ENCODE measurements at places on chromosomes 1 and 21.

DNA sequence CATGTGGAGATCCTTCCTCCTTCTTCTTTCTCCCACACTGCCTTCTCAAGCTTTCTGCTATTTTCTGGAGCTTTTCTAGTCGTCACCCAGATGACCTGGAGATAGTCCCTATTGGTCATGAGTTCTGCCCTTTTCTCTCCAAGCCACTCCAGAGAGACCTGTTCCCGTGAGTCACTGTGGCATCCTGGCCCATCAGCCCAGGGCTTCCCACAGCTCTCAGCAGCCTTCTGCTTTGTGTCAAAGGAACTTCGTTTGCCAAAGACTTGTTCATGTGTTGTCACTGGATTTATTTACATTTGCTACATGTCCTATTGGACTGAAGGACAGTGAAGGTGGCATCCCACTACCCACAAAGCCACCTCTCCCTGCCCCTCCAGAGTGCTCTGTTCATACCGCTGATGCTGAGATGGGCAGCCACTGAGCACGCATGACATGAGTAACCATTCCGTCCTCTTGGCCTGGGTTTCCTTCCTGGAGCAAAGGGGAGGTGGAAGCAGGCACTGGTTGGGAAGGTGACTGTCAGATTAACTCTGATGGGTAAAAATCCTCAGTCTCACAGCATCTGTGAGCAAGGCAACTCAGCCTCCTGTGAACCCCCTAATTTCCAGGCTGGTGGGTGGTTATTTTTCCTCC is 119.2 kb downstream of the EDEM3 start:
- no peak for DNase-seq

GRCh38 chr1:165365341-165365740 is 8.8 kb upstream of the LMX1A start:
- no peak for DNase-seq

GRCh38 chr1:100076319-100076718 is 56.4 kb downstream of the SASS6 start:
- no peak for DNase-seq

DNA sequence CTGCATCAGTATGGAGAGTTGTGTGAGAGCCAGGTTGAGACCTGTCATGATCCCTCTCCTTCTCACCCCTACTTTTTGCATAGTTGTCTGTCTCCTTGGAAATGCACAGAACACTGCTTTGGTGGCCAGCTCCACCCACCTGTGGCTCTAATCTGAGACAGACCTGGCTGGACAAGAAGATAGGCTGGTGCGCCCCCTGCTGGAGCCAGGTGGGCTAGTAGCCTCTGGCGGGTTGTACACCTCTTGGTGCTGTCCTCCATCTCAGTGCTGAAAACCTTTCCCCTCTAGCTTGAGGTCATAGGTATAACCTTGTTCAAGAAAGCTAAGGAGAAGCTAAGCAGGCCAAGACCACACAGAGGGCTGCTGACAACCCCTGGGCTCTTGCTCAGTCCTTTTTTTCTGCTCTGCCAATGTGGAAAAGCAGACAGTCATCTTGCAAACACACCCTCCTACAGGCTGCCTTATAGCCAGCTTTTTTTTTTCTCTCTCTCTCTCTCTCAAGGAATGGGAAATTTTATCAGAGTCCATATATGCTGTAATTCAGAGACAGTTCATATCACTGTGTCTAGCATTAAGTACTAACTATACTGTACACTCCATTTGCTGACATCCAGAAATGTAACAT is 58.8 kb upstream of the SPATA6 start:
- DNase-seq: no peak

- DNase-seq: no peak
These were observed 16.5 kb upstream of the PARP1 start for GRCh38 chr1:226424221-226425003.

DNA sequence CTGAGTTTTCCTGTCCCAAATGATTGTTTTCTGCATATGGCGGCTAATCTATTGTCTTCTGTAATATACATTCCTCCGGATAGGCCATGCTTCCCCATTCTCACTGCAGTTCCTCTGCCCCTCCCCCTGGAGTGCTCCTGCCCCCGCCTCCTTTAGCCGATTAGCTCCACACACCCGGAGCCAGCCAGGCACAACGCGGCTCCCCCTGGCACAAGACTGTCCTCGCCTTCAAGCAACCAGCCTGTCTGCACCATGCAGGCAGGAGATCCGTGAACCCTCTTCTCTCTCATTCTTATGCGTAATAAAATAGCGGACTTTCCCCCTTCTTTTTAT is 18.0 kb downstream of the SERTAD4 start:
- no peak for DNase-seq

DNA sequence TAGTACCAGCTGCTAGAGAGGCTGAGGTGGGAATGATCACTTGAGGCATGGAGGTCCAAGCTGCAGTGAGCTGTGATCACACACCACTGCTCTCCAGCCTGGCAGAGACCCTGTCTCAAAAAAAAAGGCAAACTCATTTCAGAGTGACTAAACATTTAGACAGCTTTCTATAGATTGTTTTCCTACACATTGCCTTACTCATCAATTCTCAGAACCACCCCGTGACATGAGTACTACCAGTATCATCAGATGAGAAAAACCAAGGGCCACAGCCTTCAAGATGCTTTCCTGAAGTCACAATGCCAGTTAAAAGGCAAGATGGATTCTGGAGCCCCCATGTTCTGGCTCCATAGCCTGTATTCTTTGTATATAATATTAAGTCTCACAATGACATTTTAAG is 22.4 kb upstream of the SMPDL3B start:
- DNase-seq: no peak

DNA sequence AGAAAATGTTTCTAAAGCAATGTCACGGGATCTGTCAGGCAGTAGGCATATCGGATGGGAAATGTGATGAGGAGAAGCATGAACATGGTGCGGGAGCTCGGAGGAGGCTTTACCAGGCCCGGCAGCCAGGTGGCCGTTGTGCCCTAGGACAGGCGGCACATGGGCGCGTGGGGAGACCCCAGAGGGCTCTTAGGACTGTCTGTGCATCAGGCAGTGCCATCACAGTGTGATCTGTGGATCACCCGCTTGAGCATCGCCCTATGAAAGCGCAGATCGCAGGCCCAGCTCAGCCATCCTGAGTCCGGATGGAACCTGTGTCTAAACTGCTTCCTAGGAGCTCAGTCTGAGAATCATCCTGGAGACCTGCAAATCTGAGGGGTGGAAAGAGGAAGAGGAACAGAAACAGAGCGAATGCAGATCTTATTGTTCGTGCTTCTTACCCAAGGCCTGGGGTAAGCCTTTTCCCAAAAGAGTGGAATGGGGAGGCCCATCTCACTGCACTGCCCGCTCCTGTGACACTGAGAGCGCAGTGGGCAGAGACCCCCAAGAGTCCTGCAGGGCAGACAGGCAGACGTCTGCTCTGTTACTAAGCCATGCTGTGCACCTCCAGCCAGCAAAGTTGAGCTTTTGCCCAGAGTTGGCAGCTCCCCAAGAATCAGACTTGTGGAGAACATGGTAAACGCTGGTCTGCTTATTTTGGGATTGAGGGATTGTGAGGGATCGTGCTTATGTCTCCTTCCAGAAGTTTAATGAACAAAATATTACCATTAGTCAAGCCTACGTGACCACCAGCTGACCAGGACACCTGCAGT is 251.0 kb downstream of the RHOU start:
- DNase-seq: no peak

DNA sequence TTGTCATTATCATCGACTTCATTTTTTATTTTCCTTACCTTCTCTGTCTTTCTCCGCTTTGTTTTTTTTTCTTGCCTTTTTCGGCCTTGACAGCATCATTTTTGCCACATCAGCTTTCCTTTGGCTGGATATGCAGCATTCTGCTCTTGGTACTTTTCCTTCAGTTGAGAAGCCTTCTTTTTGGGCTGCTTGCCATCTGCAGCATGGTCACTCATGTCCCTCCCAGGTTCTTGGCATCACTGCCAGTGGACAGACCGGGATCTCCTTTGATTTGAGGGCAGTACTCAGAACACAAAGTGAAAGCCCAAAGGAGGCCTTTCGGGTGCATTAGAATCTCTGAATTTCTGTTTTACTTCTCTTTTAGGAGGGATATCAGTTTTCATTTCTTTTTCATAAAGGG is 3.7 kb upstream of the PARP1 start:
- DNase-seq: no peak

- DNase-seq: peak; percentile 67
These were observed 25.1 kb upstream of the TMEM61 start for GRCh38 chr1:54955359-54955758.

DNA sequence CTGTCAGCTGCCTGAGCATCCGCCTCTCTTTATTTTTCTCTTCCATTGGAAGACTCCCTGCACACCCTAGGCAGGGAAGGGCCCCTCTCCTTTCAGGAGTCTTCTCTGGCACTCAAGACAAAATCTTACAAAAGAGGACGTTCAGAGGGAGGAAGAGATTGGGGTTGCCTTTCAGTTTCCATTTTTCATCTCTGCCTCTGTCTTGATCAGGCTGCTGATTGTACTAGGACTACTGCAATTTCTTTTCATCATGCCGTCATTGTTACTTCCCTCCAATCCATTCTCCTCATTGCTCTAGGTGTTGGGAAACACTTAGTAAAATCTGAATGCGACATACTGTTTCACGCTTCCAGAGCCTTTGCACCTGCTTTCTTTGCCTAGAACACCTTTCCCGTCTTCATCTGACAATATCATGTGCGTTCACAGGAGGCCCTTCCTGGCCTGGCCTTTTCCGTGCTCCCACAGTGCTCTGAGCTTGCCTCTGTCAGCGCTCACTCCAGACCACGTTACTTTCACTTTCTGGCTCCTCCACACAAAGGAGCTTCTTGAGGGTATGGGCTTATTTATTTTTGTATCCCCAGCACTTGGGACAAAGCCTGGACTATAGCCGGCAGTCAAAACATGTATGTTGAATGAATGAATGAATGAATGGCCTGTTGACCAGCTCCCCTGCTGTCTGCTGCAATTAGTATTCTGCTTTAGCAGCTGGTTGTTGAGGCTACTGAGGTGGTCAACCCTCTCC is 10.9 kb downstream of the LRRC71 start:
- no peak for DNase-seq

DNA sequence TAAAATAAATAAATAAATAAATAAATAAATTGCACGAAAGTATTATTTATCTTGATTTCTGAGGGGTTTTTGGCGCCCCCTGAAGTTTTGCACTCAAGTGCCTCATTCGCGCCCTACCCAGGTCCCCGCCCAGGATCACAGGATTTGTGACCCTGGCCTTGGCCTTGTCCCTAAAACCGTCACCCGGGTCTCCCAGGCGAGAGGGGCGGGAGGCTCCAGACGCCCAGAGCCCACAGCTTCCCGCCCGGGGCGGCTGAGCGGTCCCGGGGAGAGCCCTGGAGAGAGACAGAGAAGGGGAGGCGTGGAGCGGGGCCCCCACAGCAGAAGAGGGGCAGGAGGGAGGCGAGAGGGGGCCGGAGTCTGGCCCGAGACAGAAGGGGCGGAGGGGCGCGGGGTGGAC is 91.8 kb upstream of the CASZ1 start:
- DNase-seq: no peak

- DNase-seq: no peak
These were observed 437.5 kb upstream of the VAMP3 start for GRCh38 chr1:7333620-7334019.

DNA sequence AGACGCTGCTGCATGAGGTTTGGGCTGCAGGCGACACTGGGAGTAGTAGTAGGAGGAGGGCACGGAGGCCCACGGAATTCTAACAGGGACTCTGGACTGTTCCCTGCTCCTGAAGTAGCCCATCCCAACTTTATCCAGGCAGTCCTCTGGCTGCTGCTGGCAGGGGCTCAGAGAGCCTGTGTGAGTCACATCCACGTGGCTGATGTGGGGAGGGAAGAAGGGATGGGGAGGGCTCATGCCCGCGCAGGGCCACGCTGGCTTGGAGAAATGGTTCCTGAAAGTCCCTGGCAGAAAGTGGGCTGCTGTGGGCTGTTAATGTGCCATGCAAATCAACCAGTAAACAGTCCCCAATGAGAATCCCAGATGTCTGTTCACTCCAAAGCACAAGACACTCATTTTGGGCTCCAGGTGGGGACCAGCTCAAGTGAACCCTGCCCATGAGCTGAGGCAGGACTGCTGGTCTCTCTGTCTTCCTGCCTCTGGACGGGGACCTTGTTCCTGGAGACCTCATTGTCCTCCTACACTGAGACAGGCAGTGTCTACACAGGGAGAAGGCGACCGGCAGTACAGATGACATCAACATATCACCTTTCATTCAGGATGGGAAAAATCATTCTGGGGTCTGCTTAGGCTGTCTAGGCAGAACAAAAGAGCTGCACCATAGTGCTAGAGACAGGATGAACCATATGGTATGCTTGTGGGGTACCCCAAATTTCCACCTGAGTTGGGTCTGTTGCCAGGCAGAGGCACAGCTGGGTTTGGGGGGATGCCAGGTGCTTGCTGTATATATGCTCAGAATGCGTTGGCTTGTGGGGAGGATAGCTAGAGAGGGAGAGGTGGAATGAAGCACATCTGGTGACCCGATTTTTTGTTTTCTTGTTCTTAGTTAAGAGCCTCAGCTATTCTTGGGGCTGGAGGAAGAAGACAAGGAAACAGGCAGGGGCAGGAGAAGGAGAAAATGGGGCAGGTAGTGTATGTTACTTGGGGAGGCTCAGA is 57.9 kb upstream of the FMOD start:
- DNase-seq: no peak

DNA sequence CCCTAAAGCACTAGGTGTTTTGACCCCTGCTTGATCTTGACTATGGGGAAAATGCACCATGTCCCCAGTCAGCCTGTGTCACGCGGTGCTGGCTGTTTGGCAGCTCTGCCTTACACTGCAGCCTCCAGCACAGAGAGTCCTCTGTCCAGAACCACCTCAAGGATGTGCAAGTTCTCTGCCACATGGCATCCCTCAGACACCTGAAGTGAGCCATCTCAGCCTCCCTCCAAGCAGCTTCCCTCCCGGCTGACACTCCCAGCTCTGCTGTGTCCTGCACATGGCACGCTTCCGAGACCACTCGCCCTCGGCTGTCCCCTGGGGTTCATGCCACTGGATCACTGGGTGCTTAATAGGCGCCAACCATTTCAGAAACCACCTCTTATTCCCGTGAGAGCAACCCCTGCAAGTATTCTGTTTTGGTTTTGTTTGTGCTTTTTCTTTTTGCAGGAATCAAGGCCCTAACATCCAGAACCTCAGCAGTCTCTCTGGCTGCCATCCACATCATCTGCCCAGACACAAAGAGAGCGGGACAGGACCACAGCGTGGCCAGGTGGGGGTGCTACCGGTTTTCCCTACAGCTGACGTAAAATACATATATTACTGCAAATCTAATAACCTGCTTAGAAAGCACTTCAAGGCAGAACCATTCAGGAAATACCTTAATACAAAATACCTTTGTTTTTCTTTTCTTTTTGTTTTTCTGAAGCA is 45.7 kb downstream of the CAPZB start:
- DNase-seq: no peak

- no peak for DNase-seq
These were observed 188.4 kb downstream of the ZZZ3 start for GRCh38 chr1:77494026-77494425.

- DNase-seq: no peak
These were observed 650 bp upstream of the CCDC190 start for GRCh38 chr1:162861625-162862024.

GRCh38 chr1:204588826-204589225 is 72.6 kb downstream of the MDM4 start:
- DNase-seq: no peak
